ENCODE measurements at places on chromosomes 5 and 9. TPM values are rescaled to one million over a fixed set of nuclear protein-coding genes. Genes with fewer than 3 reads are reported as not detected.

Gene PCDHB13
- total RNA-seq: 7.6 TPM

Gene WHRN
- total RNA-seq: 13.5 TPM

Gene SHISAL2B
- total RNA-seq: 9.9 TPM

Gene CCDC187
- total RNA-seq: 2.3 TPM

Gene PDCD1LG2
- 0.99 TPM for total RNA-seq

Gene HSDL2
- 22.7 TPM for total RNA-seq

Gene PDLIM7
- total RNA-seq: 7.3 TPM

Gene SH2D3C
- 4.2 TPM for total RNA-seq

Gene PITX1
- total RNA-seq: not detected

Gene SIMC1
- total RNA-seq: 21.8 TPM

Gene IL13
- total RNA-seq: not detected

Gene TSLP
- total RNA-seq: 0.26 TPM

Gene KIF4B
- total RNA-seq: 0.26 TPM

Gene OGN
- total RNA-seq: 2.6 TPM

Gene CCDC69
- total RNA-seq: 44.8 TPM

Gene FAM153A
- 1.6 TPM for total RNA-seq

Gene PTPA
- total RNA-seq: 32.7 TPM

Gene SPATA31C1
- not detected for total RNA-seq

Gene TTLL11
- total RNA-seq: 14.5 TPM

Gene MUSK
- not detected for total RNA-seq

Gene SYK
- total RNA-seq: 10.5 TPM
